ENCODE measurements at places on chromosomes 1 and 21. TPM values are rescaled to one million over a fixed set of nuclear protein-coding genes. Genes with fewer than 3 reads are reported as not detected.

Gene LAPTM5
- 642 TPM for total RNA-seq

Gene VAV3
- total RNA-seq = 5.5 TPM

Gene DYNLT5
- not detected for total RNA-seq

Gene MRPL24
- total RNA-seq = 11.9 TPM

Gene S100A7A
- total RNA-seq = not detected

Gene SH3D21
- total RNA-seq = 1.9 TPM

Gene IL24
- not detected for total RNA-seq

Gene SPRR4
- not detected for total RNA-seq

Gene CHIA
- total RNA-seq = not detected

GRCh38 chr1:227666286-227666685, 68.8 kb downstream of the JMJD4 start:
- H3K4me1 ChIP-seq = no peaks in the 10 kb centered on the region
- no peak overlapping the region for H3K27ac ChIP-seq
- H3K27me3 ChIP-seq = no peaks in the 10 kb centered on the region
- H3K36me3 ChIP-seq = no peaks in the 10 kb centered on the region

DNA sequence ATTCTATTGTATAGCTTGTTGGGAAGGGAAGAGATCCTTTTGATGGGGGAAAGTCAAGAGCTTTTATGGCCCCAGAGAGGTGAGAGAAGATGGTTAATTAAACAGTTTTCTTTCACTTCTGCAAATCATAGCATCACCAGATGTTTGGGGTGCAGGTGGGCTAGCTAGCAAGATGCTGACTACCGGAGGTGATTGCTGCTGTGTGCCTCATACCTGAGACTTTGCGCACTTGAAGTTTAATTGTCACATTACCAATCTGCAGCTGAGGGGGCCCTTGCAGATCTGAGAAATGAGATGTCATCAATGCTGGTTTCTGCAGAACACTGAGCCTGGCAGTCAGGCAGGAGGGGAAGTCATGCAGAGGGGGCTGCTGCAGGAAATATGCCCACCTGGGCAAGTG, 73.9 kb downstream of the SNRPE start:
- no peak for DNase-seq
- H3K36me3 ChIP-seq = no peaks in the 10 kb centered on the region
- H3K4me1 ChIP-seq = no peaks in the 10 kb centered on the region

- H3K27ac ChIP-seq = no peak overlapping the region
- H3K4me3 ChIP-seq = no peak overlapping the region
- H3K36me3 ChIP-seq = no peaks in the 10 kb centered on the region
Measured at GRCh38 chr1:170068923-170069322, 5.6 kb downstream of the KIFAP3 start.

DNA sequence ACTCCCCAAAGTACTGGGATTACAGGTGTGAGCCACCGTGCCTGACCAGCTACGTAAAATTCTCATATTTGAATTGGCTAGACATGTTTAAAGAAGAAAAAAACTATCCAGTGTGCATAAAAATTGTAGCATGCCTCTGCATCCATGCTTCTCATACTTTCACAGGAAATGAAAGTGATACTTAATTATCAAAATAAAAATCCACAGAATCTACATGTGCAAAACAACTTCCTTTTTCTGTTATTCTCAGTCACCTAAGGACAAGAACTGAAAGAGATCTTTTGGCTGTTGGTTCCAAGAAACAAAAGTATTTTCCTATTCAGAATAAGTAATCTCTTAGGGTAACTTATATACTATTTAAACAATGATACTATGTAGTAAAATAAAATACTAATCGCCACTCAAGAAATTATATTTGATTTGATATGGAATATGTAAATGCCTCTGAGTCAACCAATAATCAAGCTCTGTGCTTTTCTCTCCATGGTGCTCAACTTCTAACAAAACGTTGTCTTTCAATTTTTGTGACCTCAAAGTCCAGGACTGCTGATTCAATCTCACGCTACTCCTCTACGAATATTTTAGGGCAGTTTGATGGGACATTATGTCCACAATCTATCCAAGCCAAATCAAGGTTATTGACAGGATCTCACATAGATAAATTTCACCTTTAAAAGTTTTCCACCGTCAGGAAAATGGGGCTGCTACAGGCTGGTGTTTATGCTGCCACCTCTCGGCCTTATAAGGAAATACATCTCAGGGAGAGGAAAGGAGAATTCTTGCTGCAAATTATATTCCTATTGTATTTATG, 102.7 kb downstream of the ZNF281 start:
- no peak overlapping the region for H3K27ac ChIP-seq
- no peaks in the 10 kb centered on the region for H3K27me3 ChIP-seq
- H3K4me3 ChIP-seq = no peak overlapping the region
- peaks cover 8% of the 10 kb centered on the region for H3K4me1 ChIP-seq
- no peaks in the 10 kb centered on the region for H3K36me3 ChIP-seq
- no peak for DNase-seq

DNA sequence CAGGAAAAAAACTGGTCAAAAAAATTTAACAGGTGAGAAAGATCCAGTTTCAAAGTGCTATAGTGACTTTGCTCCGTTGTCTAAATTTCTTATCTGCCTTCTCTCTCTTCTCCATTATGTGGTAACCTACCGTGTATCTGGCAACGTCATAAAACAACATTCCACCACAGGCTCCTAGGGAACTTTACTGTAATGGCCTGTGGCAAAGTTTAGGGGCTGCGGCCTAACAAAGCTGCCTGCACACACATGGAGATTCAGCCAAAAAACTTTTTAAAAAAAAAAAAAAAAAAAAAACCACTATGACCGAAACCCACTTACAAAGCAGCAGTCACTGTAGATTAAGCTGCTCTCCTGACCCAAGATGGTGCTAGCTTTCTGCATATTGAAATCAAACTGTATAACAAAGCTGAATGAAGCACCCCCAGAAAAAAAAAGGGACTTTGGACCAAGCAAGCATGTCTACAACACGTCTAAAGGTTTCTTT, 202.6 kb downstream of the SLC45A1 start:
- no peak overlapping the region for H3K4me3 ChIP-seq
- H3K27me3 ChIP-seq = no peaks in the 10 kb centered on the region
- H3K27ac ChIP-seq = no peak overlapping the region
- H3K36me3 ChIP-seq = peaks cover 5% of the 10 kb centered on the region
- DNase-seq = no peak
- peaks cover 59% of the 10 kb centered on the region for H3K4me1 ChIP-seq

DNA sequence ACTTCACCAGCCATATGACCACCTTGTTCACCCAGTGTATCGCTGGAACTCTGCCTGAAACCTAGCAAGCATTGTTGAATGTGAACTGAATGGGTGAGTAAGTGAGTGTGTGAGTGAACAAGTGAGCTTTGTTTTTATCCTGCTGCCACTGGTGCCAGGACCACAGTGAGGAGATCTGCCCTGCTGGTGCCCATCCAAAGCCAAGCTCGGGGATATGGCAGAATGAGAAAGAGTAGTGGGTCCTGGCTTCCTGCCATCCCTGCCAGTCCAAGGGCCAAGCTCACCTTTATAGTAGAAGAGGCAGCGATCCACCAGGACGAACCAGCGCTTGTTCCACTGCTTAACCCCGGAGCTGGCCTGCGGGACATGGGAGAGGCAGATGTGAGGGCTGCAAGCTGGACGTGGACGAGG, 53.4 kb upstream of the GOLT1A start:
- no peak for DNase-seq
- no peak overlapping the region for H3K4me3 ChIP-seq
- no peaks in the 10 kb centered on the region for H3K36me3 ChIP-seq
- no peaks in the 10 kb centered on the region for H3K4me1 ChIP-seq
- no peak overlapping the region for H3K27ac ChIP-seq

DNA sequence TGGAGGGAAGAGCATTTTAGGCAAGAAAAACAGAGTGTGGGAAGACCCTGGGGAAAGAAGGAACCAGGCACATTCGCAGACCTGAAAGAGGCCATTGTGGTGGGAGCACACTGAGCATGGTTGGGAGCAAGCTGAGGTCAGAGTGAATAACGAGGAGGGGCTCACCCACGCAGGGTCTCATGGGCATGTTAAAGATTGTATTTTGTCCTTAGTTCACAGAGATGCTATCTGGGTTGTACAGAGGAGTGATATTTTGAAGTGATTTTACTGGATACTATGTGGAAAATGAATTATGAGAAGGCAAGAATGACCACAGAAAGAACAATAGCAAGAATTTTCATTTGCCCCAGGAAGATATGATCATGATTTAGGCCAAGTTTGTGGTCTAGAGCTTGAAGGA, 578.3 kb upstream of the NR5A2 start:
- DNase-seq = no peak
- H3K36me3 ChIP-seq = no peaks in the 10 kb centered on the region
- no peak overlapping the region for H3K4me3 ChIP-seq

DNA sequence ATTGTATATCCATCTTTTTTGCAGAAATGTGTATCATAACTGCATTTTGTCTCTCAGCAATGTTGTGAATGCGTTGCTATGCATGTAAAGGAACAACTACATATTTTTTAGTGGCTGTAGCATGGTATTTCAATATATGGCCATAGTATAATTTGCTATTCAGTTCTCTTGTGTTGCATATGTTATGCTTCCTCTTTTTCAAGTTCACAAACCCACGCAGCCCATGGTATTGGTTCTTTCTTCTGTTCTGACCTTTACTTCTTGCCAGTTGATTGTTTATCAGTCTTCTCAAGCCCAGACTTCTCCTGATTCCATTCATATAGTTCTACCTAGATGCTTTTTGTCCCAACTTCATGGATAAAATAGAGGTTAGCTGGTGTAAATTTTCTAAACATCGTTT, 6.1 kb downstream of the SLC22A15 start:
- no peak for DNase-seq
- no peaks in the 10 kb centered on the region for H3K36me3 ChIP-seq
- H3K4me1 ChIP-seq = peaks cover 2% of the 10 kb centered on the region
- H3K4me3 ChIP-seq = no peak overlapping the region
- peaks cover 13% of the 10 kb centered on the region for H3K27me3 ChIP-seq
- H3K27ac ChIP-seq = no peak overlapping the region

DNA sequence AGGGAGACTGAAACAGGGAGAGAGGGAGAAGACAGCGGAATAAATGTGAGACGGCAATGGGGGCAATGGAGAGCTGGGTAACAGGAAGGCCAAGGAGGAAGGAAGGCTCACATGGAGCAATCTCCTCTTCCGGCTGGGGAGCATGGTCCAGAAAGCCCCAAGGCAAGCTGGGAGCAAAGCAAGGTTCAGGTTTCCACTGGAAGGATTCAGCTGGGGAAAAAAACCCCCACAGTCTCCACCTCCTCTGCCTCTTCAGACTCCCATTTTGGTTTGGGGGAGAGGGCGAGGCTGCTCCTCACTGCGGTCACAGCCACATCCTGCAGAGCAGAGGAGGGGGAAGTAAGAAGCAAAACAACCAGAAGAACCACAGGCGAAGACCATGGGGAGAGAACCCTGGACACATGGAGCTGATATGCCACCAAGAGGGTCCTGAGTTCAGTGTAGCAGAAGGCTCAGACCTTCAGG, 650 bp downstream of the TNFAIP8L2 start:
- no peaks in the 10 kb centered on the region for H3K27me3 ChIP-seq
- DNase-seq = peak; percentile 77
- H3K4me1 ChIP-seq = peaks cover 57% of the 10 kb centered on the region
- peak overlapping the region; percentile 56 for H3K27ac ChIP-seq
- peaks cover 29% of the 10 kb centered on the region for H3K36me3 ChIP-seq
- H3K4me3 ChIP-seq = peak overlapping the region; percentile 77

Data from CD4-positive, alpha-beta T cell (primary cell).